Frontal cortex (tissue), 4 donors: ENCODE measurements at places on chromosomes 11 and 22. TPM values are rescaled to one million over a fixed set of nuclear protein-coding genes. Genes with fewer than 3 reads are reported as not detected.
A peak's percentile ranks its signal among the peaks of the same experiment; 100 is the strongest.

GRCh38 chr11:18726040-18726439 lies at the start of gene IGSF22:
Gene IGSF22 (minus strand): TSS chr11:18726188. CDS start chr11:18724236, 1,952 bp downstream.
- no peak for DNase-seq

DNA sequence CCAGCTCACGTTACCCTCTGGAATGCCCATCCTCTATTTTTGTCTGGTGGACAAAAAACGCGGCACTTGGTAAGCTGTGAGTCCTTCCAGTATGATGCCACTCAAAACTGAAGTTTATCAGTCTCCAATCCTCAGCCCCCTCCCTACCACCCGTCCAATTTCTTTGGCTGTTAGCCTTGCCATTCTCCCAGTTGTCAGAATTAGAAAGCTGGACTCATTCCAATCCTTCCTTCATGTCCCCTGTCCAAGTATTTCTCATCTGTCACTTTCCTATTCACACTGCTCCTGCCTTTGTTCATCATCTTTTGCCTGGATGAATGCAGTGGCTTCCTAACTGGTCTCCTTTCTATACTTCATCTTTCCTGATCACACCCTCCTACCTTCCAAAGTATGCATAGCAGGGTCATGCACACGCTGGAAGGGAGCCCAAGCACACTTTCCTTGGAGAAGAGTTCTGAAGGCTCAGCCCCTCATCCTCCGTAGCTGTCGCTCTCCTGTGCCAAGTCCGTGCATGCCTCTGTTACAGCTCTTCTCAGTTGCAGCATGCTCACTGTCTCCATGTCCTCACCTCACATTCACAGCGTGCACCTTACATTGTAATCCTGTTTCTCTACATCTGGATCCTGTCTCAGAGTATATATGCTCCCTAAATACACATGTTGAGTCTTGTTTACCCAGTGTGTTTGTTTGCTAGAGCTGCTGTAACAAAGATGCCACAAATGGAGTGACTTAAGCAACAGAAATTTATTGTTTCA lies 19.4 kb downstream of the APLP2 start:
- no peak for DNase-seq

DNA sequence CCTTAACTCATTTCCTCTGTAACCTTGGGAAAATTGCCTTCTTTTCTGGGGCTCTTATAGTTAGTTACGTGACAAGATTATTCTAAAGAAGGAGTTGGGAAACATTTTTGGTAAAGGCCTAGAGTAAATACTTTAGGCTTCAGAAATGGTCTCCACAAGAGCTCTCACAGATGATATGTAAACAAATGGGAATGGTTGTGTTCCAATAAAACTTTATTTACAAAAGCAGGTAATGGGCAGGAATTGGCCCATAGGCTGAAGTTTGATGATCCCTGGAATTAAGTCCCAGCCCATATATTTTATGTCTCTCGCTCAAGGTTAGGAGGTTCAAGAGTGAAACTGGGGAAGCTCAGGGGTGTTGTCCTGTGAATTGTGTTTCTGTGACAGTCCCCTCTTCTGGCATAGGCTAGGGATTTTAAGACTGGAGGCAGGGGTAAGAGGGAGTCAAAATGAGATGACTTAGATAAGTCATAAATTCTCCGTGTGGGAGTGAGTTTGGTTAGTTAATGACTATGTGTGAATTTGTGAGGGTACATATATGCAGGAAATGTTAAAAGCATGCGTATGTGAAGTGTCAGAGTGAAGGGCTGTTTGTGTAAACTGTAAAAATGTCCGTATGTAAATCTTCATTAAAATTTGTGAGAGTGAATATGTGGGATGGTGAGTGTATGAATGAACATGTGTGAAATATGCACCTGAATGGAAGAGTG lies 7.4 kb upstream of the OR52B4 start:
- DNase-seq: no peak

GRCh38 chr11:33317662-33318061 lies 60.5 kb downstream of the HIPK3 start:
- DNase-seq: no peak

GRCh38 chr11:128898580-128899344 lies 7.6 kb downstream of the KCNJ5 start:
- no peak for DNase-seq

- no peak for DNase-seq
Measured at GRCh38 chr11:28227460-28227859, 119.3 kb downstream of the METTL15 start.

DNA sequence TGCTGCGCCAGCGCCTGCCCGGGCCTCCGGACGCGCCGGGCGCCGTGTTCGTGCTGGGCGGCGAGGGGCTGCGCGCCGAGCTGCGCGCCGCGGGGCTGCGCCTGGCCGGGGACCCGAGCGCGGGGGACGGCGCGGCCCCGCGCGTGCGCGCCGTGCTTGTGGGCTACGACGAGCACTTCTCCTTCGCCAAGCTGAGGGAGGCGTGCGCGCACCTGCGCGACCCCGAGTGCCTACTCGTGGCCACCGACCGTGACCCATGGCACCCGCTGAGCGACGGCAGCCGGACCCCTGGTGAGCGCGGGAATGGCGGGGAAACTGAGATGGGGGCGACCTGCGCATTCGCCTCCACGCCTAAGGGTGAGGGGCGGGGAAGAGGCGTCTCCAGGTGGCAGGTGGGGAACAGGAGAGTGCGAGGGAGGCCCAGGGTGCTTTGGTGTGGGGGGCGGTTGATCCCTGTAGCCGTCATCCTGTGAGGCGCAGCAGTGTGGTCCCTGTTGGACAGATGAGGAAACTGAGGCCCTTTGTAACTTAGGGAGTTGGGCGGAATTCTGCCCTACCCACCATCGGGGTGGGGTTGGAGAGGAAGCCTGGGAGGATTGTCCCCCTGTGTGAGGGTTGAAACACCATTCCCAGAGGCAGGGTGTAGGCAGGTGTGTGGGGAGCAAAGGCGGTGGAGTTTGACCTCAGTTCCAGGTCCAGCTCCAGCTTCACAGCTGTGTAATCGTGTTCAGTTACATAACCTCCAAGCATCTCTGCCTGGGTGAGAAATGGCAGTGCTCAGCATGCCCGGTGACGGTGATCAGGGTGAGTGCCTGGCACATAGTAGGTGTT lies 758 bp downstream of the PDXP start:
- no peak for DNase-seq

- no peak for DNase-seq
Measured at GRCh38 chr11:623999-624704, 603 bp downstream of the CDHR5 start.

GRCh38 chr11:2347308-2347830 lies 29.7 kb upstream of the CD81 start:
- DNase-seq: no peak

- DNase-seq: no peak
Measured at GRCh38 chr22:49286181-49286760, 541.4 kb downstream of the BRD1 start.

DNA sequence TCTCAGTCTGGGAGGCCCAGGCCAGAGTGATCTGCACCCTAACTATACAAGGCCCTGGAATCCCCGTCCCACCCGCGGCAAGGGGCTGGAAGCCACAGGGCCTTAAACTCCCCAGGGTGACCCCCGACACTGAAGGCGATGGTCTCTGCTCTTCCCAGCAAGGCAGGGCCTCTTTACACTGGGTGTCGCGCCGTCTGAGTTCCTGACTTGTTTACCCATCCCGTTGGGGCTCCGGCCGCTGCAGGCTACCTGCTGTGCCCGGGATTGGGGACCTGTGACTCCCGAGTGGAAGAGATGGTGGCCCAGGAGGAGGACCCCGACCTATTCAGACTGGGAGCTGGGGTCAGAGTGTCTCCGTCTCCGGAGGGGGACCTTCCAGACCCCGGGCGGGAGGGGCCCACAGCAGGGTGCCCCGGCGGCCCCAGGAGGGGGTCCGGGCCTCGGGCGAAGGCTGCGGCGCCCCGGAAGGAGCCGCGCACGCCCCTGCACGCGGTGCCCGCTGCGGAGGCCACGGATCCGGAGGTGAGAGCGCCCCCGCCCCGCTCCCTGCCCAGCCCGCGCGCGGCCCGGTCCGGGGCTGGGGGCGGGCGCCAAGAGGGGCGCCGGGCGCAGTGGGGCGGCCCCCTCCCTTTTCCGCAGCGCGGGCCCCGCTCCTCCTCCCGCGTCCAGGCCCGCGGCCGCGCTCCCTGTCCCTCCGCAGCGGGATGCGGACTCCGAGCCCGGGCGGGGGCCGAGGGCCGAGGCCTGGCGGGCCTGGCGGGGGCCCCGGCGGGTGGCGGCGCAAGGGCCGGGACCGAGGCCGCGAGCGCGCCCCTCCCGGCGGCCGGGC lies 560 bp upstream of the MPPED1 start:
- DNase-seq: no peak

- no peak for DNase-seq
Measured at GRCh38 chr11:119460582-119460981, 37.6 kb upstream of the THY1 start.

GRCh38 chr22:38744981-38745380 lies 10.8 kb downstream of the SUN2 start:
- DNase-seq: no peak

- DNase-seq: no peak
Measured at GRCh38 chr22:39665229-39665628, 94.7 kb downstream of the CACNA1I start.

GRCh38 chr11:123797541-123797940 lies 8.6 kb downstream of the OR6M1 start:
- no peak for DNase-seq

GRCh38 chr22:31248138-31248745 lies 36.1 kb downstream of the LIMK2 start:
- no peak for DNase-seq

- DNase-seq: no peak
Measured at GRCh38 chr11:19237813-19238212, 2.9 kb downstream of the E2F8 start.

- no peak for DNase-seq
Measured at GRCh38 chr11:16297332-16297731, 59.0 kb downstream of the SOX6 start.

DNA sequence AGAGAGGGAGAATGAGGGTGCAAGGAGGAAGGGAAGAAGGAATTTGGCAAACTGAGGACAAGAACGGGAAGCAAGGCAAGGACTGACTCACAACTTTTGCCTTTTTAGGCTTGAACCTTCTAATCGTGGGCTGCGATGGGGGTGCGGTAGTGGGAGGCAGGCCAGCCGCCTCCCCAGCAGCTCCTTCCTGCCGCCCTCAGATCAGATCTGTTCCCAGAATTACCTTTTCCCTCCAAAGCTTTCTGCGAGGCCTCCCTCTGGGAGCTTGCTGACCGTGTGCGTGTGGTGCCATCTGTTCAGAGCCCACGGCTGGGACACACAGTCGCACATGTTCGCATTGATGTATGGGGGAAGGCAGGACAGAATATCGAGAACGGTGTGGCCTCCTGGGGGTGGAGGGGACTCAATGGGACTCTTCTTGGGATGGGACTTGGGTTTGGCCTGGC lies 86.9 kb upstream of the PARVA start:
- DNase-seq: no peak

GRCh38 chr11:77592727-77593126 lies 3.0 kb downstream of the AQP11 start:
- DNase-seq: no peak

DNA sequence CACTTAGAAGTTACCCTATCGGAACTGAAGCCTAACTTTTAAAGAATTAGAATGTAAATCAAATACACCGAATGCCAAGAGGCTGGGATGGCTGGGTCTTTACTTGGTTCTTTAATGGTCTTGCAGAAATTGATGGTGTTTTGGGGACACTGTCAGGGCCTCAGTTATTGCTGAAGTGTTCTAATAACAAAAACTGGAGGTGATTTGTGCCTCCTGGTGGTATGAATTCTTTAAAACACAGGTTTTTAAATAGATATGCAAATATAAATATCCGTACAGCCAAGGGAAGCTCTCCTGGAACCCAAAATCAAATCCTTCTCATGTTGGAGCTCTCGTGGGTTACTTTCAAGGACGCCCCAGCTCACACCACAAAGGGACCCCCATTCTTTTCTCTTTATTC lies 19.3 kb upstream of the TMPRSS5 start:
- no peak for DNase-seq

- DNase-seq: peak; percentile 53
Measured at GRCh38 chr11:115503083-115503885, 931 bp downstream of the CADM1 start.

- no peak for DNase-seq
Measured at GRCh38 chr11:92740276-92740675, 229.2 kb upstream of the MTNR1B start.

DNA sequence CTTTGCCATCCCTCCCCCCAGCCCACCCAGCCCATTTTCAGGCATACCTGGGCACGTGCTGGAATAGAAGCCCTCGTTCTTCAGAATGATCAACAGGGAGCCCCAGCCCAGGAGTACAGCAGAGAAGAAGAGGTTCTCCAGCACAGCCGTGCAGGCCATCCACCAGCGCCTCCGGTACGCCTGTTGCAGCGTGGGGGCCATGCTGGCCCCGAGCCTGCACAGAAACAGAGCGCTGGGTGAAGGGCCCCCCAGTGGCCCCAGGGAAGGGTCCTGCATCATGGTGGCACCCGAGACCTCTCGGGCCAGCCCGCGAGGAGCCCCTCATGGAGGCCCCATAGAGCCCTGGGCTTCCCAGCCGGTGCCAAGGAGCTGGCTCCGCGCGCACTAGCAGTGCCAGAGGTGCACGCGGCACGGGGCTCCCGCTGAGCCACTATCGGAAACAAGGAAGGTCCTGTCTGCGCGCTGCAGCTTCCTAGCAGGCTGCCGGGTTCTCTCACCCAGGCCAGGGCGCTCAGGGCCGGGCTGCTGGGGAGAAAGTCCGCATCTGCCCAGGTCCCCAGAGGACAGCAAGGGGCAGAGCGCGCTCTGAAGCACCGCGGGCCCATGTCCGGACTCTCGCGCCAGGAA lies 1.5 kb downstream of the SLC43A1 start:
- peak; percentile 36 for DNase-seq

DNA sequence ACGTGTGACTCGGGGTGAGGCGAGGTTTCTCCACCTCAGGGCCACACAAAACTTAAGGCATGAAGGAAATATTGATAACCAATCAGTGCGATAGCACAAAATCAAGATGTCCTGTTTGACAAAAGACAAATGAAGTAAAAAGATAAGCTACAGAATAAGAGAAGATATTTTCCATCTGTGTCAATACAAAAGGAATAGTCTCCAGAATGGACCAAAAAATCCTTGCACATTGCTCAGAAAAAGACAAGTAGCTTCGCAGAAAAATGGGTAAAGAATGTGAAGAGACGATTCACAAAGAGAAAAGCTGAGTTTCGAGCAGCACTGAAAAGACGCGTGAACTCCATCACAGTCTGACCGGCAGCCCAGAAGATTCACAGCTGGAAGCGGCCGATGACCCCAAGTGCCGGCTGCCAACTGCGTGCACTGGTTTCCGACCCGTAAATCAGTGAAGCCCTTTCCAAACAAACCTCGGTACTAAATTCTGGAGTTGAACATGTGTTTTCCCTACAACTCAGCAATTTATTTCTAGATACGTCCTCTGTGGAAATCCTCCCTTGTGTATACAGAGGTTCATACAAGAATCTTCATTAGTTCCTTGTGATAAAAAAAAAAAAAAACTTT lies 308.4 kb downstream of the BRD1 start:
- DNase-seq: no peak

GRCh38 chr11:45073685-45074141 lies 72.7 kb upstream of the PRDM11 start:
- no peak for DNase-seq

CADM1 gene
- total RNA-seq: 195 TPM

TBX1 gene
- not detected for total RNA-seq

PACSIN3 gene
- total RNA-seq: 2.0 TPM

XKR3 gene
- total RNA-seq: not detected

SCGB1D2 gene
- not detected for total RNA-seq

RASL10A gene
- total RNA-seq: 2.0 TPM

ISX gene
- not detected for total RNA-seq

MMP11 gene
- total RNA-seq: 18.8 TPM

RFPL2 gene
- 1.2 TPM for total RNA-seq

KRTAP5-3 gene
- not detected for total RNA-seq

THY1 gene
- 15.1 TPM for total RNA-seq

DCHS1 gene
- 38.3 TPM for total RNA-seq

ZBED4 gene
- total RNA-seq: 23.2 TPM

GGTLC3 gene
- total RNA-seq: not detected
